Activated CD8-positive, alpha-beta memory T cell treated with anti-CD3 and anti-CD28 coated beads for 1 hour (primary cell): ENCODE measurements at places on chromosomes 13 and 19.

DNA sequence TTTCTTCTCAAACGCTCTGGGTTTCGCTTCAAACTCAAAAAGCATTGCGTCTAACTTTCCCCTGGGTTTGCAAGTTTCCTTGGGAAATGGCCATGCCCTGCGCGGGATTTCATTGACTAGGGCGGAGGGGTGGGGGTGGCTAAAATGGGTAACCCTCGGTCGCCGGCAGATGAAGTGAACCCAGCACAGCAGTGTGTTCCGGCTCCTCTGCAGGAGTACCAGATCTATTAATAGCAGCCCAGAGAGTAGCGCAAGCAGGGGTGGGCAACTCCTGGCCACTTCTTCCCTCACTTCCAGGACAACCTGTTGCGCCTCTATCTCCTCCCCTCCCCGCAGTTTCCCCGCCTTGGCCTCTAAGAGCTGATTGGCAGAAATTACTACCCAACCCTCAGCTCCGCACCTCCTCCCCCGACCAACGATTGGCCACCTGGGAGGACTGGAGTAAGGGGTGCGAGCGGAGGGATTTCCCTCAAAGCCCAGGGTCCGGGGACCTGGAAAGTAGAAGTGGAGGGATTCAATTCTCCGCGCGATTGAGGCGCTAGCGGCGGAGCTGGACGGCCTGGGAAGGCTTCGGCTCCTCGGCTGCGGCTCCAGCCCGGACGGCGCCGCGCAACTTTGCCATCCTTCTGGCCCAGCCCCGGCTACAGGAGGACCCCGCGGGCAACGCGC lies at the start of gene FREM2:
TSS of gene FREM2 (plus strand) at position 501 of the 669 bp plus-strand sequence. CDS start 268 bp downstream, outside the sequence.
- no peak for DNase-seq

DNA sequence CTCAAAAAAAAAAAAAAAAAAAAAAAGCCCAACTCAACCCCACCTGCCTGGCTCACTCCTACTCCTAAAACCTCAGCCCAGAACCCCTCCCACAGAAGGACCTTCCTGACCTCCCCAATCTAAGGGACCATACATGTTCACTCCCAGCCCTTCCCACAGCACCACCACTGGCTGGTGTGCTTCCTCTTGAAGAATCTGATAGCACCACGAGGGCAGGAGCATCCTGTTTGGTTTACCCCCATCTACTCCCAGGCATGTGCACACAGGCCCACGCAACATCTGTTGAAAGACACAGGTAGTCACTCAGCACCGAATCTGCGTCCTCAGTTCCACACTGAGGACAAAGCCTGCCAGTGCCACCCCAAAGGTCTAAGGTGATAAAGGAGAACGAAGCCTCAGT lies 8.2 kb downstream of the LATS2 start:
- DNase-seq: no peak

GRCh38 chr13:23730251-23730650 lies 158.9 kb downstream of the MIPEP start:
- DNase-seq: no peak

DNA sequence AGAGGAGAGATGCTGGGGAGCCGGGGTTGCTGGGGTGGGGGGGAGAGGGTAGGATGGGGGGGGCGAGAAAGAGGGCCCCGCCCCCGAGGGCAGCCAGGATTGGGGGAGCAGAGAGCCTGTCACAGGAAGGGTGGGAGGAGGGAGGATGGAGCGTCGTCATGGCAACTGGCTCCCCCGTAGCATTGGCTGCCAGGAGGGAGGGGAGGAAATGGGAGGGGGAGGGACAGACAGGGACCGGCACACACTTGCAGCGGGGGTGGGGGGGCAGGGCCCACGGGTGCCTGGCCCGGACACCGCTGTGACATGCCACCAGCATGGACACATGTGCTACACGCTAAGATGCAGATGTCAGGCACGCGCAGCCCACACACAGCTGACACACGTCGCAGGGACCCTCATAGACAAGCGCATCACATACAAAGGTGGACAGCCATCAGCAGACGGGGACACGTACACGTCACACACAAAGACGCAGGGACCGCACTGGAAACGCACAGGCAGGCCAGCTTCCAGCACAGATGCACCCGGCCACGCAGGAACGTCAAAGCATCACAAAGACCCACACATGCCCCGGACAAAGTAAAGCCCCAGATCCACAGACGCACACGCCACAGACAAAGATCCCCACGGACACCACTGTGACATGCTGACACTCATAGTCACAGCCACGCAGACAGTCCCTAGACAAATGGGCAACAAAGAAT lies at the start of gene LMTK3:
TSS of gene LMTK3 (minus strand) at position 36 of the 704 bp plus-strand sequence. CDS start 259 bp downstream, outside the sequence.
- DNase-seq: peak; percentile 59

GRCh38 chr19:43695985-43696704 lies 19.7 kb upstream of the IRGC start:
- DNase-seq: no peak

DNA sequence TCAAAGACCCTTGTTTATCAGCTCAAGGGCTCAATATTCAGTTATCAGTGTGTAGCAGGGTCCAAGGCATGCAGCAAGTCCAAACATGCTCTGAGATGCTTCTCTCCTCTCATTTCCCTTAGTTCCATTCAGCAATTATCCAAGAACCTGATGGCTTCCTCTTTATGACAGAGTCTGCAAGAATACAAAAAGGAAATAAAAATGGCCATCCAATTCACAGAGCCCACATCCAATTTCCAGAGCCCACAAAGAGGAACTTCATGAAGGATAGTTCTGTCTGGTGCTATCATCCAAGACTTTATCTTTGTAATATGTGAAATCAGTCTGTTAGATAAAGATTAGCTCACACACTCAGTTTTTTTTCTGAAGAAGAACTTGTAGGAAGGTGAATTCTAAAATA lies 217.2 kb downstream of the LACC1 start:
- DNase-seq: no peak
